Progenitor cell of endocrine pancreas (in vitro differentiated cells): ENCODE measurements at places on chromosomes 4 and X. TPM values are rescaled to one million over a fixed set of nuclear protein-coding genes. Genes with fewer than 3 reads are reported as not detected.
A peak's percentile ranks its signal among the peaks of the same experiment; 100 is the strongest.

DNA sequence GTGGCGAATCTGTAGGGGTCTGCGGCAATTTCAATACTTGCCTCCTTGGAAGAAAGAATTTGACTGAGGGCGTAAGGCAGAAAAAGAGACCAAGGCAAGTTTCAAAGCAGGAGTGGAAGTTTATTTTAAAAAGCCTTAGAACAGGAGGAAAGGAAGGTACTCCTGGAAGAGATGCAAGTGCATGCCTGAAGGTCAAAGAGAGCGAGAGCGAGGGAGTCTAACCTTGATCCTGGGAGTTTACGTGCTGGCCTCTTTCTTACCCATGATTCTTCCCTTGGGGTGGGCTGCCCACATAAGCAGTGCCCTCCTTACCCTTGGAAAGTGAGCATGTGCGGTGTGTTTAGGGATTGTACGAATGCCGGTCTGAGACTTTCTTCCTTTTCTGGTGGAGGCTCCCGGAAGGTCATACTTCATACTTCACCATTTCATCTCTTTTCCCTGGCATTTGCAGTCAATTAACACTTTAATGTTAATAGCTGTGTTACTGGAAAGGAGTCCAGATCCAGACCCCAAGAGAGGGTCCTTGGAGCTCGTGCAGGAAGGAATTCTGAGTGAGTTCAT, 40.0 kb downstream of the ARSD start:
- no peaks in the 10 kb centered on the region for H3K27me3 ChIP-seq
- H3K27ac ChIP-seq, result peak overlapping the region; percentile 96
- H3K4me3 ChIP-seq, result no peak overlapping the region
- H3K4me1 ChIP-seq, result peaks cover 38% of the 10 kb centered on the region
- no peak for DNase-seq

GRCh38 chrX:15785176-15785750, 5.0 kb upstream of the ZRSR2 start:
- no peak for DNase-seq
- H3K36me3 ChIP-seq, result peaks cover 4% of the 10 kb centered on the region
- no peak overlapping the region for H3K27ac ChIP-seq
- no peak overlapping the region for H3K4me3 ChIP-seq
- H3K4me1 ChIP-seq, result no peaks in the 10 kb centered on the region
- no peaks in the 10 kb centered on the region for H3K27me3 ChIP-seq

DNA sequence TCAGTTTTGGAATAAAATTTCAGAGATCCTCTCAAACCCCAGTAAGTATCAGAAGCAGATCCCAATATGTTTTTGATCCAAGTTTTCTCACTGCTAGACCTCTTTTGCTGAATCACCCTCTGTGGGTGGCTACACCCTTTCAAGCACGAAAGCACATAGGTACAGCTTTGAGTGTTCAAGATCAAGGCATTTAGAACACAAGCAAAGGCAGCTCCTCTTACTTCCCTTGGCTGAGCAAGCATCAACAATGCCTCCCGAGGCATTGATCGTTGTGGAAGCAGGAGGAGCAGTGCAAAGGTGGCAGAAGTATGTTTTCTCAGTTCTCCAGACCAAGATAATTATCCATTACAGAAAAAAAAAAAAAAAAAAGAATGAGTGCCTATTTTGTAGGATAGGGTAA, 72.0 kb upstream of the TSPAN7 start:
- H3K27me3 ChIP-seq, result no peaks in the 10 kb centered on the region
- no peaks in the 10 kb centered on the region for H3K36me3 ChIP-seq
- H3K4me1 ChIP-seq, result peaks cover 12% of the 10 kb centered on the region
- H3K4me3 ChIP-seq, result no peak overlapping the region
- DNase-seq, result no peak

FAM184B gene
- 0.17 and 0.20 TPM in 2 replicates for total RNA-seq
